Neural crest cell (in vitro differentiated cells): ENCODE measurements at places on chromosomes 1 and 21.

- no peak for DNase-seq
These were observed 10.9 kb upstream of the PROX1 start for GRCh38 chr1:213976665-213977485.

- no peak for DNase-seq
These were observed 135.7 kb upstream of the ZNF648 start for GRCh38 chr1:182196897-182197870.

DNA sequence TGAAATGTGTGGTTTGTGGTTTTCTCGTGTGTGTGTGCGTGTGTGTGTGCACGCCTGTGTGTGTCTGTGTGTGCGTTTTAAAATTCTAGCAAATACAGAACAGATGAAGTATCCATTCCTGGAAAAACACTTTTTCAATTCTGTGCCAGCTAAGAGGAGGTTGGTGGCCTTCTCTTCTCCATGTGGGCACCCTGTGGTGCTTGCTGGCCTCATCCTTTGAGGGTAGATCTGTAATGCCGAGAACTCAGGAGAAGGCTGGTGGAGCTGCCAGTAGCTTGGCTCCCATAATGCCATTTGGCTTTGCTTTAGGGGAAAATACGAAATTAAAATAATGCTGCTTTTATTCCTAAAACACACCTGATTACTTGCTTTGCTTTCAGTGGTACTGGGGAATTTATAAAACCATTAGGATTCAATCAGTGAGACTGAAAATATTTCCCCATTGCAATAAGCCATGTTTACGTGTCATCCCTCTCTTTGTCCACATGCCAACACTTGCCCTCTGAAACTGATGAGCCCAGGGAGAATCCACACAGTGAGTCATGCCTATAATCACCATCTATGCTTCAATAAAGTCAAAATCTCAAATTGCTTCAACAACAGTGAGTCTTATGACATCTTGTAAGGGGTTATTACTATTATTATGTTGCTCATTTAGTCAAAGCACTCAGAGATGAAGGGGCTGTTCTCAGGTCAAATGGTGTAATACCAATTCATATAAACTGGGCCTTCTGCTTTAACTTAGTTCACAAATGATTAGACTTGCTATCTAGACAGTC is 39.2 kb downstream of the ABCA4 start:
- no peak for DNase-seq

GRCh38 chr1:33050221-33051076 is 13.8 kb upstream of the AK2 start:
- no peak for DNase-seq

GRCh38 chr1:56430141-56430839 is 149.1 kb downstream of the PLPP3 start:
- DNase-seq = no peak

- no peak for DNase-seq
These were observed 2.1 kb upstream of the CAPN8 start for GRCh38 chr1:223667484-223668182.

GRCh38 chr1:82819234-82819633 is 1018.5 kb downstream of the ADGRL2 start:
- DNase-seq = no peak

- no peak for DNase-seq
These were observed 6.1 kb upstream of the ST6GALNAC5 start for GRCh38 chr1:76861149-76861548.

DNA sequence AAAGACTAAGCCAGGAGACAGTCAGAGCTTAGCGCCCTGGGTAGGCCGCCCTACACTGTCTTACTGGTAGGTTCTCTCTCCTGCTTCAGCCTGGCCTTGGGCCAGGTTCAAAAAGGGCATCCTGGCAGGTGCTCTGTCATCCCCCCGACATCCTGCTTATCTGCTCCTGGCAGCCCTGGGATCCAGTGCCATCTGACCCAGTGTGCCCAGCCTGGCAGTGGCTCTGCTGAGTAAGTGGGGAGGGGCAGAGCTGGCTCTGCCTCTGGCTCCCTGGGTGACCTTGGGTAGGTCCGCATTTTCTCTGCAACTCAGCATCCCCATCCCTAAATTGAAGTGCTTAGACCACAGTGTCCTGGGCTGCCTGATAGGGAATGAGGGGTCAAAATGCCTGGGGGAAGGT is 549.9 kb downstream of the PTPRU start:
- DNase-seq = no peak

GRCh38 chr1:97209381-97209957 is 487.9 kb downstream of the PTBP2 start:
- no peak for DNase-seq

DNA sequence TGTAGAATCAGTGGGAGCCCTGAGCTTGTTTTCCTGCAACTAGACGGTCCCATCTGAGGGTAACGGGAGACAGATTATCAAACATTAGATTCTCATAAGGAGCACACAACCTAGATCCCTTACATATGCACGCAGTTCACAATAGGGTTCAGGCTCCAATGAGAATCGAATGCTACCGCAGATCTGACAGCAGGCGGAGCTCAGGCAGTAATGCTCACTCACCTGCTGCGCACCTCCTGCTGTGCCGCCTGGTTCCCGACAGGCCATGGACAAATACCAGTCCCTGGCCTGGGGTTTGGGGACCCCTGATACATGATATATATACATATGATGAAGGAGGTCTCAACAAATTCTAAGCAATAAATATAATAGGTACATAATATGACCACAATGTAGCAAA is 19.7 kb upstream of the SMIM12 start:
- DNase-seq = no peak

- DNase-seq = no peak
These were observed 7.8 kb downstream of the SLC41A1 start for GRCh38 chr1:205805082-205805711.

GRCh38 chr1:54054438-54054749 is 986 bp downstream of the TCEANC2 start:
- no peak for DNase-seq

DNA sequence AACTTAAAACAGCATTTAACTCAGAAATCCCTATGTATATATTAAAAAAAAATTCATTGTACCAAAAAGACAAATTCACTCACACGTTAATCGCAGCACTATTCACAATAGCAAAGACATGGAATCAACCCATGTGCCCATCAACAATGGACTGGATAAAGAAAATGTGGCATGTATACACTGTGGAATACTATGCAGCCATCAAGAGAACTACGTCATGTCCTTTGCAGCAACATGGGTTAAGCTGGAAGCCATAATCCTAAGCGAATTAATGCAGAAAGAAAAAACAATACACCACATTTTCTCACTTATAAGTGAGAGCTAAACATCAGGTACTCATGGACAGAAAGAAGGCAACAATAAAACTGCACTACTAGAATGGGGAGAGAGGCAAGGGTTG is 99.4 kb downstream of the FAF1 start:
- DNase-seq = no peak

- DNase-seq = no peak
These were observed 25.5 kb downstream of the CDC14A start for GRCh38 chr1:100377590-100378361.

- no peak for DNase-seq
These were observed at the start of gene RBP7 for GRCh38 chr1:9996624-9997582. RBP7 (plus strand) TSS chr1:9997228; CDS start chr1:9997259, 31 bp downstream.

DNA sequence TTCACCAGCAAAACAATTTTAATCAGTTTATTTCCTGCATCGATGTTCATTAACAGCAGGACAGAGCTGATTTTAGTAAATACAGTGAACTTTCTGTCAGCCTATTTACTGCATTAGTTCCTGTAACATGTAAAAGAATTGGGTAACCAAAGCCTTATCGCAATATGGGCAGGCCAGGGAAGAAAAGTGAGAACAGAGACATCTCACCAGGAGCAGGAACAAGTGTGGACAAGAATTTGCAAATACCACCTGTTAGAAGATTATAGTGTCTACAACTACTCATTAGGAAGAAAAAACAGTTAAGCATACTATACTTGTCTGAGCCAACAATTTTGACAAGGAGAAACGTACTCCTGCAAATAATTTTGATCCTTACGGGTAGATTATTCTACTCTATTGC is 1293.9 kb downstream of the PLA2G4A start:
- no peak for DNase-seq

GRCh38 chr1:245654460-245655050 is 499.8 kb downstream of the KIF26B start:
- DNase-seq = no peak

DNA sequence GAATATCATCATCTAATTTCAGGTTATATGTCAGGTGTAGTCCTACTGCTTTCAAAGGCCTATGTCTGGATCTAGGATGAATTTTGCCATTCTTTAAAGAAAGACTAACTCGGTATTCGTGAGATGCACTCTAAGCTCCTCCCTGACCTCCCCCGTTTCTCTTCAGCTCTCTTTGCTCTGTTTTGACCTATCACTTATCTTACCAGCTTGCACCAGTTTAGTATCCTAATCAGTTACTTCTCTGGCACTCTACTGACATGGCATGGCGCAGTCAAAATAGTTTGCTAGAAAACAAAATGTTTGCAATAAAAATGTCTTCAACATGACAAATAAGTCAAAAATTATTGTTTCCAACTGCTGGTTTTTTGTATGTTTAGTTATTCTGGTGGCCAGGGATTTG is 8.4 kb upstream of the SLC16A1 start:
- no peak for DNase-seq

DNA sequence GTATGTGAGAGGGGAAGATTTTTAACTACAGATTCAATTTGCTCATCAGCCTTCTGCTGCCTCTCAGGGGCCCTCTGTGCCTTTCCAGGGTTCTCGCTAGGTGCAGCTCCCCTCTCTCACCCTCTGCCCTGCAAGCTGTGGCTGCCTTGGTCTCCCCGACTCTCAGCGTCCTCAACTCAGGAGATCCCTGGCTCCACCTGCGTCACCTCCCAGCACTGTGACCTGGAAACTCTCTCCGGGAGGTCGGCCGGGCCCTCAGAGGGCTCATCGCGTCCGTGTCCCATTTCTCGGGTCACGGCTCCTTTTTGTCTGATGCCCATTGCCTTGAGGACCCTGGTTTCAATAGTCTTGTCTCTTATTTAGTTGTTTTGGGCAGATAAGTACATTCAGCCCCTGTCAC is 63.5 kb upstream of the ADARB1 start:
- no peak for DNase-seq

GRCh38 chr1:186421446-186421845 is 39.5 kb downstream of the PDC start:
- DNase-seq = no peak

GRCh38 chr1:86200901-86201300 is 44.3 kb upstream of the COL24A1 start:
- no peak for DNase-seq

DNA sequence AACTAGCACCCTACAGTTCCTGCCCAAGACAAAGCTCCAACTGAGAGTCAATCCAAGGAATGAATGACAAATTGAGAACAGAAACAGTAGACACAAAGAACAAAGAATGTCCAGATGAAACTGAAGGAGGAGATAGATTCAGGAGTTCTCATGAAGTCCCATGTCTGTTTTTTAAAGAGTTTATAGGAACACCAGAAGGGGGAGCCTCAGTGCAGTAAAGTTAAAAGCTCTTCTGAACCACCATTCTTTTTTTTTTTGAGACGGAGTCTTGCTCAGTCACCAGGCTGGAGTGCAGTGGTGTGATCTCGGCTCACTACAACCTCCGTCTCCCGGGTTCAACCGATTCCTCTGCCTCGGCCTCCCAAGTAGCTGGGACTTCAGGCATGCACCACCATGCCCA is 323.6 kb downstream of the MRPL39 start:
- no peak for DNase-seq

GRCh38 chr1:64516803-64517568 is 47.1 kb downstream of the CACHD1 start:
- DNase-seq = no peak

- no peak for DNase-seq
These were observed 1421.1 kb downstream of the PLA2G4A start for GRCh38 chr1:188249811-188250210.
